Vagina (tissue), 2 donors: ENCODE measurements at places on chromosomes 1 and 21. TPM values are rescaled to one million over a fixed set of nuclear protein-coding genes. Genes with fewer than 3 reads are reported as not detected.

DNA sequence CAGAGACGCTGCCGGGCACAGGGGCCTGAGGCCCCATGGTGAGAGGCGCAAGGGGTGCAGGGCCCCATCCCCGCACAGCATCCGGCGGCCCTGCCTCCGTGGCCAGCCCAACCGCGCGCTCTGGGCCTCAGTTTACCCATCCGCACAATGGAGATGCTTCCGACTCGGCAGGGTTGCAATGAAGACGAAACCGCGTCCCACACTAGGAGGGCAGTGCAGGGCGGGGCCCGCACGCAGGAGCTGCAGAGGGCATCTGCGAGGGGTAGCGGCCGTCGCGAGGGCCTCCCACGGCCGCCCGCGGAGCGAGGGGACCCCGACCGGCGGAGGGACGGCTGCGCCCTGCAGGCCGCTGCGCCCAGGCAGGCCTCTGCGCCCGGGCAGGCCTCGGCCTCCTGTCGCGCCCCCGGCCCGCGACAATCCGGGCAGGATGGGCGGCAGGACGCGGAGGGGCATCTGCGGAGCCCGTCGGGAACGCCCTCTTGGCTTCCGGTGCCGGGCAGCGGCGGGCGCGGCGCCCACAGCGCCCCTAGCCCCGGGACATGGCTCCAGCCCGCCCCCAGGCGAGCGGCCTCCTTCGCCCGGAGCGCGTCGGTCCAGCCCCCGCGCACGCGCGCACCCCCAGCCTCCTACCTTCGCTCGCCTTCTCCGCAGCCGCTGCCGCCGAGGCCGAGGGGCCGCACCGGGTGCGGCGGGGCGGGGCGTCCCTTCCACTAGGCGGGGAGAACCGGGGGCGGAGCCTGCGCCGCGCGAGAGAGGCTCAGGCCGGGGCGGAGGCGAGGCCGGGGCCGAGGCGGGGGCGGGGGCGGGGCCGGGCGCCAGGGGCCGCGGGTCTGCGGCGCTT is 15.3 kb downstream of the RNU1-1 start:
- no peaks in the 10 kb centered on the region for H3K27me3 ChIP-seq
- H3K27ac ChIP-seq = peak overlapping the region; percentile 80
- no peak for DNase-seq
- peak overlapping the region; percentile 98 for H3K4me3 ChIP-seq
- no peaks in the 10 kb centered on the region for H3K36me3 ChIP-seq

- no peaks in the 10 kb centered on the region for H3K36me3 ChIP-seq
- peak overlapping the region; percentile 90 for H3K27ac ChIP-seq
- peak; percentile 78 for DNase-seq
- H3K4me1 ChIP-seq = peaks cover 21% of the 10 kb centered on the region
- H3K4me3 ChIP-seq = peak overlapping the region; percentile 64
These were observed 163.4 kb downstream of the RUNX1 start for GRCh38 chr21:34885626-34886239.

DNA sequence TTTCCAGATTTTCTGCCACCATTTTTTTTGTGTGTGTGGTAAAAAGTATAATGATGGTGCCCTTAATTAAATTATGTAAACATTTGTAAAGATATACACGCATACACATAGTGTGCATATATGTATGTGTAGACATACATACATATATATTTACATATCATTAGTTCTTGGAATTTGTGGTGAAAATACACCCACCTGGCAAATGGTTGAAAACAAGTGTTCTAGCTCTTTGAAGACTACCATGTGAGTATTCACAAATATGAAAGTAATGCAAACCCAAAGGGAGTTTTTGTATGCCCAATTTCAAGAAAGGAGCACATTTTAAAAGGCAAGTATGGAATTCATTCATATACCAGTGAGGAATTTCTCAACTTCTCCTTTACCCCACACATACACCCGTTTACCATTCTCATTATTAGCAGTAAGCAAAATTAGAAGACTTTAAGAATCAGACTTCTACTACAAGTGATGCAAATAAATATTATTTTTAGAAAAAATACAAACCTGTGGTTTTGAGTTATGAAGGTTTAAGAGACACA is 8.0 kb downstream of the RABGAP1L start:
- H3K4me1 ChIP-seq = peaks cover 9% of the 10 kb centered on the region
- H3K27me3 ChIP-seq = no peaks in the 10 kb centered on the region

DNA sequence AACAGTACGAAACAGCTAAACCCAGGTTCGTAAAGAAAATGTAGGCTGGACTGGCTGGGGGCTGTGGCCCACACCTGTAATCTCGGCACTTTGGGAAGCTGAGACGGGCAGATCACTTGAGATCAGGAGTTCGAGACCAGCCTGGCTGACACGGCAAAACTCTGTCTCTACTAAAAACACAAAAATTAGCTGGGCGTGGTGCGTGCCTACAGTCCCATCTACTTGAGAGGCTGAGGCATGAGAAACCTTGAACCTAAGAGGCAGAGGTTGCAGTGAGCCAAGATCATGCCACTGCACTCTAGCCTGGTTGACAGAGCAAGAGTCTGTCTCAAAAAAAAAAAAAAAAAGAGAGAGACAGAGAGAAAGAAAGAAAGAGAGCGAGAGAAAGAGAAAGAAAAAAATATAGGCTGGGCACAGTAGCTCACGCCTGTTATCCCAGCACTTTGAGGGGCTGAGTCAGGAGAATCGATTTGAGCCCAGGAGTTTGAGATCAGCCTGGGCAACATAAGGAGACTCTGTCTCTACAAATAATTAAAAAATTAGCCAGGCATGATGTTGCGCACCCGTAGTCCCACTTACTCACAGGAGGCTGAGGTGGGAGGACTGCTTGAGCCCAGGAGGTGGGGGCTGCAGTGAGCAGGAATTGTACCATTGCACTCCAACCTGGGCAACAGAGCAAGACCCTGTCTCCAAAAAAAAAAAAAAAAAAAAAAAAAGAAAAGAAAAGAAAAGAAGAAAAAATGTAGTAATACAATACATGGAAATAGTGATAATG is 35.7 kb downstream of the CAPZB start:
- H3K27ac ChIP-seq = peak overlapping the region; percentile 86
- no peak for DNase-seq
- H3K4me1 ChIP-seq = peaks cover 92% of the 10 kb centered on the region

DNA sequence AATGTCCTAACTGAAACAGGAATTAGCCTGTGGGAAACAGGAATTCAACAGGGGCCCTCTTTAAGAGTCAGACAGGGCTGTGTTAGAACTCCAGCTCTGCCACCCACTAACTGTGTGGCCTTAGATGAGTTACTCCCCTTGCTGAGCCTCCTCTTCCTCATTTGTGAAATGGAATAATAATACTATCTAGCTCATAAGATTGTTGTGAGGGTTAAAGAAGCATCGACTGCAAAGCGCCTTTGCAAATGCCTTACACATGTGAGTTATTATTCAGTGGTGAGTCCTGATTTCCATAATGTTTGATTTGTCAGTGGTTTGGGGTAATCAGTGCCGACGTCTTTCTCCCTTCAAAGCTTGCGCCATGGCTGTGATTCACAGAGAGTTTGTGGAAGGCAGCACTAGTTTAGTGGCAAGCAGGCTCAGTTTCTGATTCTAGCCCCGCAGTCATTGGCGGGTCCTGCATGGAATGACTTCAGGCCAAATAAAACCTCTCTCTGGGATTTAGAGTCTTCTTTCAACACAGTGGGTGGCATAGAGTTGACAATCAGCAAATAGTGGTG is 388.5 kb downstream of the PLPP3 start:
- peaks cover 35% of the 10 kb centered on the region for H3K4me1 ChIP-seq
- no peak for DNase-seq

- no peaks in the 10 kb centered on the region for H3K36me3 ChIP-seq
- H3K4me3 ChIP-seq = no peak overlapping the region
- H3K27me3 ChIP-seq = no peaks in the 10 kb centered on the region
- peak overlapping the region; percentile 84 for H3K27ac ChIP-seq
- DNase-seq = no peak
These were observed 43.2 kb downstream of the CNN3 start for GRCh38 chr1:94883691-94884090.

DNA sequence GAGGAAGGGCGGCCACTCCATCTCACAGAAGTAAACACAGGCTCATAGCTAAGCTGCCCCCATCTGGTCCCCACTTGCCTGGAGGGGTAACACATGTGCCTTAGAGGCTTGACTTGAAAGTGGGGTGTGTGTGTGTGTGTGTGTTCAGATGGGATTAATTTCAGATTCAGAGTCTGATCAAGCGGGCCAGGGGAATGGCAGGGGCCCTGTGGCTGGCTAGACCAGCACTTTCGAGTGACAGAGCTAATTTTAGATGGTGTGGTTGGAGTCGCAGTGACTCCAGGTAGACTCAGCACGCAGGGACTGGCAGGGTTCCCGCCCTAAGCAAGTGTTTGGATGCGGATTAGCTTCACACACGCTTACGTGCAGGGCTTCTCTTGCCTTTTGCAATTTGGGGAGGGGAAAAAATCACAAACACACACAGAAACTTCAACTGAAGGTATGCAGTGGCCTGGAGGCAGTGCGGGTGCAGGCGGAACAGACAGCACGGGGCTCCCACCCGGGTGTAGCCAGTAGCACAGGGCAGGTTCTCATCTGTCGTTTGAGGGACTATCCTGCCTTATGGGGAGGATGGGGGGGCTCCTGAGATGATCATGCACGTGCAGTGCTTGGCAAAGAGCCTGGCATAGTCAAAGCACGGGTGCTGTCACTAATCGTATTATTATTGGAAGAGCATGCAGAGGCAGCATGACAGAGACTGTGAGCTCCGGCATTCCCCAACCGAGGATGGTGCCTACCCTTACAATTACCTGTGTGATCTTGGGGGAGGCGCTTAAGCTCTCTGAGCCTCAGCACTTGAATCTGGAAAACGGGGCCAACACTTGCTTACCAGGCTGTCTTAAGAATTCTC is 1.3 kb downstream of the EDN2 start:
- no peaks in the 10 kb centered on the region for H3K27me3 ChIP-seq
- no peak overlapping the region for H3K4me3 ChIP-seq
- no peaks in the 10 kb centered on the region for H3K36me3 ChIP-seq
- peaks cover 52% of the 10 kb centered on the region for H3K4me1 ChIP-seq

Gene MMEL1
- 4.4 TPM for total RNA-seq

Gene RAB7B
- total RNA-seq = 6.1 TPM

Gene C1orf141
- total RNA-seq = not detected

Gene GPR52
- total RNA-seq = 2.7 TPM

Gene C1orf94
- not detected for total RNA-seq

Gene F13B
- not detected for total RNA-seq
